ENCODE measurements at places on chromosomes 5 and 9.

- no peak for DNase-seq
These were observed 6.7 kb upstream of the BRINP1 start for GRCh38 chr9:119375892-119376291.

DNA sequence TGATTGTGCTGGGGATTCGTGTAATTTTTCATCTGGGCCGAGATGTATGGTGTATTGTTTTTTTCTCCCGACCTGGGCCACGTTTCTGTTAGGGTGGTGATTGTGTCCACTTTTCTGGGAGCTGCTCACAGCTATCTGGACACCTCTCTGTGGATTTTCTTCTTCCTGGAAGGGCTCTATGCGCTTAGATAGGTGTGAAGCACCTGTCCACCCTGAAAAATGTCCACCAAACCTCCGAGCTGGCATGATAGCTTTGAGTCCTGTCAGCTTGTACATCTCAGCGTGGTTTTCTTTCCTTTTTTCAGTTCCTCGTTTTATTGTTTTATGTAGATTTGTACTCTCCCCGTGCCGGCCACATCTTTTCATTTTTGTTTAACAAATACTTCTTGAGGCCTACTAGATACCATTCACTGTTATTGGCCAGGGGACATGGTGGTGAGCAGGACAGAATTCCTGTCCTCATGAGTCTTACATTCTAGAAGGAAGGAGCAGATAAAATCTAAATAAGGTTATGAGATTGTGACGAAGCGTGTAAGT is 1.1 kb downstream of the UGCG start:
- DNase-seq = no peak

DNA sequence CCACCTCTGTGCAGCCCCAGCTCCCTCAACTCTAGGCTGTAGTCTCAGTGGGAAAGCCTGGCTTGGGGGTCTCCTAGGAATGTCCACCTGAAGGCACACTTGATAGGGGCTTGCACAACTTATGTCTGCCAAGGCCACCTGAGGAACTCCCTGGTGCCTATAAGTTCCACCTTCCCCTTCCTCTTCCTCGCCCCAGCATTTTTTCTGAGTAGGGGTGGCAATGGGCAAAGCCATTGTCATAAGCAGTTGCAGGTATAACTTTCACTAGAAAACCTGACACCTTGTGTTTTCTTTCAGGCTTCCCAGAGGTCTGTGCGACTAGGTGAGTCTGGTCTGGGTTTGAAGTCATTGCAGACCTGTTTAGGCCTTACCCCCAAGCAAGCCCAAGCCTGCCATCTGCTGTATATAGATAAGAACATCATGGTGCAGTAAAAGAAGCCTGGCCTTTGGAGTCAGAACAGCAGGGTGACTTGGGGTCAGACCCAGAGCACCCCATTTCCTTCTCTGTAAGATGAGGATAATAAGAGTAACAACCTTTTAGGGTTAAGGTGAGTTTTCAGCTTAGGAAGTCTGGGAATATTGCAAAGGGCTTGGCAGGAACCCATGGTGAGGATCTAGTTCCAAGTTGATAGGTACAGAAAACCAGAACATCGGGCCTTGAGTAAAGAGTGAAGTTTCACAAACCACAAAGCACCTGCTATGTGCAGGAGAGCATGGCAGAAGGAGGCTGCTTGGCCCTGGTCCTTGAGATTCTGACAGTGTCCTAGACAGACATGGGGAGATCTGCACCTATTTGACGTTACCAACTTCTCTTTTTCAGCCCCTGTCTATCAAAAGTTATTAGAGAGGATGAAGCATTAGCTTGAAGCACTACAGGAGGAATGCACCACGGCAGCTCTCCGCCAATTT is 33.8 kb downstream of the TGFBI start:
- DNase-seq = no peak

DNA sequence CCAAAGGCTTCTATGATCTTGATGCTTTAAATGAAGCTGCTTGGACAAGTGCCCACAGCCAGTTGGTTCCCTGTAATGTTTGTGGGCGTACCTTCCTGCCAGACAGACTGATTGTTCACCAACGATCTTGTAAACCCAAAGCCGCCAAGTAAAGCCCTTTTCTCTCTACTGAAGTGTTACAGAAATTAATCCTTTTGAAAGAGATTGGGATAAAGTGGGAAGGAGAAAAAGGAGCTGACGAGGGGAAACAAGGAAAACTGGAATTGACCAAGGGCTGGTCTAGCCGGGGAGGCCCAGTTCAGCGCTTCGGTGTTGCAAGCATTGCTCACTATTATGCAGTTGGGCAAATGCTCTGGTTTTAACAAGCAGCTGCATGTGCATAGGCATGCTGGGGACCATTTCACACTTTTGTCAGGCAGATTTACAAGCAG is 53.2 kb downstream of the ZNF474 start:
- no peak for DNase-seq

- no peak for DNase-seq
These were observed 36.1 kb downstream of the DAP start for GRCh38 chr5:10724781-10725507.

GRCh38 chr5:45695804-45696156 is 400 bp downstream of the HCN1 start:
- DNase-seq = no peak

- no peak for DNase-seq
These were observed 14.3 kb downstream of the SYK start for GRCh38 chr9:90815944-90816357.

Data from omental fat pad (tissue), 4 donors.